HepG2 (cell line): ENCODE measurements at places on chromosomes 5 and 9. TPM values are rescaled to one million over a fixed set of nuclear protein-coding genes. Genes with fewer than 3 reads are reported as not detected.

The ITGA2 gene
- polyA plus RNA-seq: 49.3 and 58.3 TPM in 2 replicates

The LURAP1L gene
- polyA plus RNA-seq: 16.6 and 20.6 TPM in 2 replicates

The STK32A gene
- polyA plus RNA-seq: not detected in 2 replicates

The OSMR gene
- 86.5 and 94.3 TPM in 2 replicates for polyA plus RNA-seq

The PCDHB3 gene
- polyA plus RNA-seq: 0.25 and 0.31 TPM in 2 replicates

The PDZD2 gene
- under 0.01 and 0.04 TPM in 2 replicates for polyA plus RNA-seq

The ZDHHC12 gene
- 25.4 and 29.8 TPM in 2 replicates for polyA plus RNA-seq

The SLC6A3 gene
- polyA plus RNA-seq: 0.01 and 0.12 TPM in 2 replicates

The NXNL2 gene
- not detected in 2 replicates for polyA plus RNA-seq

GRCh38 chr9:117480253-117480652 lies 65.4 kb upstream of the ASTN2 start:
- no peak for DNase-seq

DNA sequence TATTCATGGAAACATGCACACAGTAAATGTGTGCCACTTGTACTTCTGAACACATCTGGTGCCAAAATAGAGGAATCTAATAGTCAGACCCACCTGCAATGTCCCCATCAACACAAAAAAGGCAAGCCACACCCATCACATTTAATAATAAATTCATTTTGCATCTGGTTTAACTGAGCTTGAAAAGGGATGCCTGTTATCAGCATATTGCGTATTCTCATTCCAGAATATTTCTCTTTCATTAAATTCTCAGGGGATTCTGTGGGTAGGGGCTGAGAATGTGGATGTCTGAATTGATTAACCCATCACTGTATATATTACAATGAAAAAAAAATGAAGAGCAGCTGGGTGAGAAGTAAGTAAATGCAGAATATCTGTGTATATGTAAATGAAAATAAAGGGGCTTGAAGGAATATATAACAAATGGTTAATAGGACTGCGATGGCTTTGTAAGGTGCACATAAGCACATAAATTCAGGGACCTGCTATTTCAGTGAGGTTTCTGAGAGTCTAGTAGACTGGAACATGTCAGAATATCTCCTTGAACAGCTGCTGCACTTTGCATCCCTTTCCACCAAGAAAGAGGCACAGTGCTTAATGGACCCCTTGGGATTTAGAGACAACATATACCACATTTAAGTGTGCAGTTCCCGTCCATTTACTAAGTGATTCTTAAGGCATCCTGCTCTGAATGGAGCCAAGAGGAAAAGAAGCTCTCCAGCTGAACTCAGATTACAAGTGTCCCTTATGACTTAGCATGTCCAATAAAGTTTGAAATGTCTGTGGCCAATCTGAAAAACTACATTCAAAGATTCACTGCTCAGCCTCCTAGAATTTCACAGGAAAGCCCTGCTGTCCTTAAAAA lies 104.1 kb upstream of the NIPBL start:
- DNase-seq: no peak

DNA sequence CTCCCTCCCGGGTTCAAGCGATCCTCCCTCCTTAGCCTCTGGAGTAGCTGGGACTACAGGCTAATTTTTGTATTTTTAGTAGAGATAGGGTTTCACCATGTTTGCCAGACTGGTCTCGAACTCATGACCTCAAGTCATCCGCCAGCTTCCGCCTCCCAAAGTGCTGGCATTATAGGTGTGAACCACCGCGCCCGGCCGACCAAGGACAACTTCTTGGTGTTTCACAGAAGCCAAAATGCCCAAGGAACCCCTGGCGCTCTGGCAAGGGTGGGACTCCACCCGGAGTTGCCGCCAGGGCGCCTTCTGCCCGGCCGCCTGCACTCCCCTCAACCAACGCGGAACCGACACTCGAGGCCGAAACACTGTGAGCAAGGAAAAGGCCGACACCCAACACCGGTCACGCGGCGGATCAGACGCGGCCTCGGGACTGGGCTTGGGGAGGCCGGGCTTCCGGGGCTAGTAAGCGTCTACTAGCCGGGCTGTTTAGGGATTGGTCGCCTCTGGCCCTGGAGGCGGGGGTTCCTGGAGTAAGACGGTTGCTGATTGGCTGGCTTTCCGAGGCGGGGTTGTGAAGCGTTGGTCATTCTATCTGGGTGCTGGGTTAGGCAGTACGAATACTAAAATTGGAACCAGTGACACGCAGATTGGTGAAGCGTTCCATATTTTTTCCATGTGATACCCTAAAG lies 7.7 kb upstream of the CFAP157 start:
- no peak for DNase-seq

- no peak for DNase-seq
Observed at GRCh38 chr5:60149081-60149480, 255.6 kb upstream of the PDE4D start.

DNA sequence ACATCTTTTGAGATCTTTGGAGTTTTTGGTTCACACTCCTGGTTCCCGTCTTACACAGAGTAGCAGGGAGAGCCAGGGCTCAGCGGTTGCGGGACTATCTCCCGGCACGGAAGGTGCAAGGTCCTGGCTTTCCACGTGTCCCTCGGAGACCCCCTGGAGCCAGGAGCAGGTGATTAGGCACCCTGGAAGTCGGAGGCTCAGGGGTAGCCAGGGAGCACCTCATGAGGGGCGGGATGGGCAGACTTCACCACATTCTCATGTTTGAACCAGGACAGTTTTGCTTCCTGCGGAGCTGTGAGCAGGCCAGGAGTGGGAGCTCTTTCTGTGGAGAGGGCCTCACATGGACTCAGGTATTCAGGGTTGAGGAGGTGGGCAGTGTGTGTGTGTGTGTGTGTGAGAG lies 273.7 kb upstream of the IRX1 start:
- DNase-seq: no peak

- DNase-seq: no peak
Observed at GRCh38 chr5:154395407-154396106, 50.2 kb upstream of the SAP30L start.

DNA sequence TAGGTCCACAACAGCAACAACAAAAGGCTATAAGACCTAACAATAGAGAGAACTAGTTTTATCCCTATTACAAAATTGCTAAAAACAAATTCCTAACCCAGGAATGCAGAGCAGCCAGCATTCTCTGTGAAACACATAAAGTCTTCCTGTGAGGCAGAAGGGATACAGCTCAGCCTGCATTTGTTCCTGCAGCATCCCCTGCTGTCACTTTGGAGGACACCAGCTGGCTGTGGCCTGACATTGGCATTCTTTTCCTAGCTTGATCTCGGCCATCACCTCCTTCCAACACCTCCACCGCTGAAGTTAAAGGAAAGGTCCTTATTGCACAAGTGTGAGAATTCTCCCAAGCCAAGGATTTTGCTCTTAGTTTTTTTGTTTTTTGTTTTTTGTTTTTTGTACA lies 186.1 kb downstream of the SNCAIP start:
- DNase-seq: no peak

- DNase-seq: no peak
Observed at GRCh38 chr5:130090569-130091270, 186.5 kb downstream of the CHSY3 start.

DNA sequence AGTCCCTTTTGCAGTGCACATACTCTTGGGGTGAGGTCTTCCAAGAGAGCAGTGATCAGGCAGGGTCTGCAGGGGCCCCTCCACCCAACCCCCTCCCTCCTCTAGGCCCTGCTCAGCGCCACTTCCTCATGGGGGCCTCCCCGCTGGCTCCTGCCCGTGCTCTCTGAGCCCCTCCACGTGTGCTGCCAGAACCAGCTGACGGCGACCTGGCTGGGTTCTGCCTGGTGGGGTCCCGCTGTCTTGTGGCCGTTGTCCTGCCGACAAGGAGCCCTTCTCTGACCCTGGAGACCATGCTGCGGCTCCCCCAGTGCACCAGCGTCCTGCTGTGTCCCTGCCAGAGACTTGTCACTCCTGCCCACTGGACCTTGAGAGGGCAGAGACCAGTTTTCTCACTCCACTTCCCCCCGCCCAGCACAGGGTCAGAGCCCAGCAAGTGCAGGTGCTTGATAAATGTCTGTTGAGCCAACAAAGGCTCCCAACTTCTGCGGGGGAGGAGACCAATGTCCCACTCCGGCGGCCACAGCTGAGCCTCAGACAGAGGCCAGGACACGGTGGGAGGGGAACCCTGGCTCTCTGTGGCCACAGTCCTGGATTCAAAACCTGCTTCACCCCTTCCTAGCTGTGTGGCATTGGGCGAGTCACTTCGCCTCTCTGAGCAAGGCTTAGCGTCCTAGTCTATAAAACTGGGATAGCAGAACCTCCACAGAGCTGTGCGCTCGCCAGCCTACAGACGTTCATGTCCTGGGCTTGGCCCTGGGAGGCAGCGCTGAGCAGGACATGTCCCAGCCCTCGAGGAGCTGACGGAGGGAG lies 24.8 kb downstream of the SARDH start:
- DNase-seq: peak; percentile 58

GRCh38 chr9:74414325-74414724 lies 82.8 kb upstream of the RORB start:
- DNase-seq: no peak

DNA sequence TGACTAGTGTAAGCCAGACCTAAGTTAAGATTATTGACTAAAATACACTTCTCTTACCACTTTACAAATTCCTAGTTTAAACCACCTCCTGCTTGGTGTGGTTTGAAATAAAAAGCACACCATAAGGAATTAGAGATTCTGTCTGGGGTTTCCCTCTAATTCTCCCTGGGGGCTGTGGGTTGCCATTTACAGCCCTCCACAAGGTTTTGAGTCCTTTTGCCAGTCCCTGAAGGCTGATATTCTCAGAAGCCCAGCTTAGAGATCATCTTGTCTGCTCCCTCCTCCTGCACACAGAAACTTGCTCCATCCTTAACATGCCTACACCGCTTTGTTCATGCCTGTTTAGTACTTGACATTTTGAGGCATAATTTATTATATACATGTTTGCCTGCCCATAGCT lies 7.2 kb upstream of the LMNB1 start:
- no peak for DNase-seq

DNA sequence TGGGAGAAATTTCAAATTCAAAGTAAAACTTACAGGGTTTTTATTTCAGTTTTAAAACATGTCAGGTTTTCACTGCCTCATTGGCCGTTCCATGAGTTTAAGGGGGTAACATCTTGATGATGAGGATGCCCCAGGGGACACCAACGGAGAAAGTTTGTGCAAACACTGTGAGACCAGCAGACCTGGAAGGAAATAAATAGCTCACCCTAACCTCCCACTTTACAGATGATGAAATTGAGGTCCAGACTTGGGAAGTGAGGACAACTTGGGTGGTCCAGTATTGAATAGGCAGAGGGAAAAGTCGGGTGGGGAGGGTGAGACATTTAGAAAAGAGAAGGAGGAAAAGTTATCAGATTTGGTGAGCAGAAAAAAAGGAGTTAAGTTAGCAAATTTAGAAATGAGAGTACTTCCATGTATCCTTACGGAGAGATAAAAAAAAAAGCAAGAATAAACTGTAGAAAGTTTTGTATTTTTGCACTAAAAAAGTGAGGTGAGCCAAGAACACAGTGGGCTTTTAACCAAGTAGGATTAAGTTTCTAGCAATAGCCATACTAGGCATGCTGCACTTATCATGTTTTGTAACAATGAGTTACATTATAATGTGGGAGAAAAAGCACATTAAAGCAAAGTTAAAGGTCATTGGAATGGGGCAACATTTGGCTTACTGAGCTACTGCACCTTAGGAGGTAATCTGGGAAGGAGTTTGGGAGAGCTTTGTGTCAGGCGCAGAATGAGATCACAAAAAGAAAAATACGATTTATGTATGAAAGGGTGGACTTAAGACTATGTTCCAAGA lies 125.1 kb downstream of the GAS1 start:
- DNase-seq: no peak

GRCh38 chr5:158937381-158937952 lies 162.2 kb downstream of the EBF1 start:
- no peak for DNase-seq

DNA sequence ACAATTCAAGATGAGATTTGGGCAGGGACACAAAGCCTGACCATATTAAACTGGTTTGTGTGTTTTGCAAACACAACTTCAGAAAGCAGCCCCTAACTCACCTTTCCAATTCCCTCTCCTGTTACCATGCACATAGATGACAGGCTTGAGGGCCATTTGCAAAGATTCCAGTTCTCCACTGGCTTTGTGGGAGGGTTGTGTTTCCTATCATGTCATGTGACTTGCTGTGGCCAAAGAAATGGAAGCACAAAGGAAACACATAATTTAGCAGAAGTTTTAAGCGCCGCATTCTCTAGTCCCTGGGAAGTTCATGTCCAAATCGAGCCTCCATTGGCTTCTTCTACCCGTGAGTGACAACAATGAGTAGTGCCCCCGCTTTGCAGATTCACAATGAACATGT lies 57.9 kb upstream of the CDH6 start:
- DNase-seq: no peak

DNA sequence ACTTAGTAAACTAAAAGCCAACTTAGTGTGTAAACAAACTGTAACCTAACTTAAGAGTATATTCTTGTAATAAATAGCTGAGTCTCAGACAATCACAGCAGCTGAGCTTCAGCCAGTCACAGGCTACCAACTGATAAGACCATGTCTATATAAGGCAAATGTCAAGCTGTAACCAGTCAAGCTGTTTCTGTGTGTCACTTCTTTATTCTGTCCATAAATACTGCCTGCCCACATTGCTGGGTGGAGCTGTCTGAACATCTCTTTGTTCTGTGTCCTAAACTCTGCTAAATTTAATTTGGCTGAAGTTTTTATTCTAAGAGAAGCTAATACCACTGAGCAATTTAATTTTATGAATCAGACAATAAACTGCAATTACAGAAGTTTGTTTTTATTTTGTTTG lies 412.1 kb upstream of the CDH10 start:
- DNase-seq: no peak

- no peak for DNase-seq
Observed at GRCh38 chr5:141695627-141696215, 13.7 kb upstream of the ARAP3 start.

DNA sequence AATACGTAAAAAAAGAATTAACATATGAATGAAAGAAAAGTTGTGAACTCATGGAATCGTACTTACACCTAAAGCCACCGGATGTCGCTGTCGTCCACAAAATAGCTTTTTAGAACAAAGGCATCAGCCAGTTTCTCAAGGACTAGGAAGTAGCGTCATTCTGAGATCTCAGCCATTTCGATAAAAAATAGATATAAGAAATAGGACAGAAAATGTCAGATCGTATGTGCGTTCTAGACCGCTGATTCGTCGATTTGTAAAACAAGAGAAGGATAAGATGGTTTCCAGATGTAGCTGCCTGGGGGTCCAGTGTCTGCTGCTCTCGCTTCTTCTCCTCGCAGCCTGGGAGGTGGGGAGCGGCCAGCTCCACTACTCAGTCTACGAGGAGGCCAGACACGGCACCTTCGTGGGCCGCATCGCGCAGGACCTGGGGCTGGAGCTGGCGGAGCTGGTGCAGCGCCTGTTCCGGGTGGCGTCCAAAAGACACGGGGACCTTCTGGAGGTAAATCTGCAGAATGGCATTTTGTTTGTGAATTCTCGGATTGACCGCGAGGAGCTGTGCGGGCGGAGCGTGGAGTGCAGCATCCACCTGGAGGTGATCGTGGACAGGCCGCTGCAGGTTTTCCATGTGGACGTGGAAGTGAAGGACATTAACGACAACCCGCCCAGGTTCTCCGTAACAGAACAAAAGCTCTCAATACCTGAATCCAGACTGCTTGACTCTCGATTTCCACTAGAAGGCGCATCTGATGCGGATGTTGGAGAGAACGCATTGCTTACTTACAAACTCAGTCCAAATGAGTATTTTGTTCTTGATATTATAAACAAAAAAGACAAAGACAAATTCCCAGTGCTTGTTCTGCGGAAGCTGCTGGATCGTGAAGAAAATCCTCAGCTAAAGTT lies at the start of gene PCDHA10:
TSS of gene PCDHA10 (plus strand) at position 126 of the 903 bp plus-strand sequence. CDS start at position 278, 152 bp downstream.
- DNase-seq: peak; percentile 6

- DNase-seq: no peak
Observed at GRCh38 chr5:87210743-87211142, 56.9 kb upstream of the RASA1 start.

GRCh38 chr5:124906339-124907097 lies 160.1 kb upstream of the ZNF608 start:
- peak; percentile 17 for DNase-seq
